A673 (cell line): ENCODE measurements at places on chromosomes 4 and X. TPM values are rescaled to one million over a fixed set of nuclear protein-coding genes. Genes with fewer than 3 reads are reported as not detected.
A peak's percentile ranks its signal among the peaks of the same experiment; 100 is the strongest.

DNA sequence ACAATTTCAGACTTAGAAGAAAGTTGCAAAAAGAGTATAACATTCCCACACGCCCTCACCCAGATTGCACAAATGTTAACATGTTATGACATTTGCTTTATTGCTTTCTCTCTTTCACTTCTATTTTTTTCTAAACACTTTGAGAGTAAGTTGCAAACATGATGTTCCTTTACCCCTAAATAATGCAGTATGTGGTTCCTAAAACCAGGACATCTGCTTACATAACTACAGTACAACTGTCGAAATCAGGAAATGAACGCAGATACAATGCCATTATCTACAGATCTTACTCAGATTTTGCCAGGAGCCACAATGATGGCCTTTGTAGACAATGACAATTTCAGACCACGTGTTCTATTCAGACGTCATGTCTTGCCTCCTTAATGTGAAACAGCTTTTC, 22.4 kb downstream of the SH3TC1 start:
- peak; percentile 76 for DNase-seq

DNA sequence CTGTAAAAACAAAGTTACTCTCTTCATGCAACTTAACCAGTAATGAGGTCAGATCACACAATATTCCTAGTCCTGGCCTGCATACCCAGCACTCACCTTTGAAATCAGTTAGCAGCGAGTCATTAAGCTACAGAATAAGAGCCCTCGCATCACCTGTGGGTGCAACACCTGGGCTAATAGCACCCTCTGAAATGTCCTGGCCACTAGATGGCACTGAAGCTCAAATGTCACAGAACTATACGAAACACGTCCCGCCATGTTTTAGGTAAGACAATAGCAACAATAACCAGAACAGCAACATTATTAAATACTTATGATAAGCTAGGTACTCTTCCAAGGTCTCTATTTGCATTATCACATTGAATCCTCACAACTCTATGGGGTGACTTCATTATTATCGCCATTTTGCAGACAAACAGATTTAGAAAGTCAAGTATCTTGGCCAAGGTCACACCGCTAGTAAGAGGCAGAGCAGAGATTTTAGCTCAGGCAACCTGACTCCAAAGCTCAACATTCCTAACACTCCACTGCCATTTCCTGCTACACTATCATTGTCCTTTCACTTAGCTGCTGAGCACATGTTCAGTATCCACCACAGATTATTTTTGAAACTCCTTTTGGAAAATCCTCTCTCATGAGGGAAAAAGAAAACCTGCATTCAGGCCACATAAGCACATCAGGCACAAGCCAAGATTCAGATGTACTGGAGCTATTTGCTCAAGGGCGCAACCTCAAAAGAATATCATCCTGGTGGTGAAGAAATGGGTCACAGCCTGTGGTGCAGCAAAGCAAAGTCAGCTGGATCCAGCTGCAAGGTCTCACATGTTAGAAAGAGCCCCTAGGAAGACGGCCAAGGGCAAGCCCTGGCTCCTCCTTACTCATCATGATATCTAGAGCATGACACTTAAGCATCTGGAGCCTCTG, 59.5 kb upstream of the KDR start:
- no peak for DNase-seq

GRCh38 chr4:152156442-152156841, 379.4 kb downstream of the FBXW7 start:
- DNase-seq = no peak

GRCh38 chr4:138275963-138276621, 33.9 kb upstream of the SLC7A11 start:
- no peak for DNase-seq

CENPI gene
- 34.8 and 40.9 TPM in 2 replicates for total RNA-seq

MAGEA1 gene
- total RNA-seq = not detected in 2 replicates

RBM46 gene
- 0.24 TPM in 1 of 2 replicates, not detected in the other for total RNA-seq
